ENCODE measurements at places on chromosomes 4 and X.

GRCh38 chr4:87046121-87046551 lies 111.3 kb downstream of the AFF1 start:
- DNase-seq, result no peak

DNA sequence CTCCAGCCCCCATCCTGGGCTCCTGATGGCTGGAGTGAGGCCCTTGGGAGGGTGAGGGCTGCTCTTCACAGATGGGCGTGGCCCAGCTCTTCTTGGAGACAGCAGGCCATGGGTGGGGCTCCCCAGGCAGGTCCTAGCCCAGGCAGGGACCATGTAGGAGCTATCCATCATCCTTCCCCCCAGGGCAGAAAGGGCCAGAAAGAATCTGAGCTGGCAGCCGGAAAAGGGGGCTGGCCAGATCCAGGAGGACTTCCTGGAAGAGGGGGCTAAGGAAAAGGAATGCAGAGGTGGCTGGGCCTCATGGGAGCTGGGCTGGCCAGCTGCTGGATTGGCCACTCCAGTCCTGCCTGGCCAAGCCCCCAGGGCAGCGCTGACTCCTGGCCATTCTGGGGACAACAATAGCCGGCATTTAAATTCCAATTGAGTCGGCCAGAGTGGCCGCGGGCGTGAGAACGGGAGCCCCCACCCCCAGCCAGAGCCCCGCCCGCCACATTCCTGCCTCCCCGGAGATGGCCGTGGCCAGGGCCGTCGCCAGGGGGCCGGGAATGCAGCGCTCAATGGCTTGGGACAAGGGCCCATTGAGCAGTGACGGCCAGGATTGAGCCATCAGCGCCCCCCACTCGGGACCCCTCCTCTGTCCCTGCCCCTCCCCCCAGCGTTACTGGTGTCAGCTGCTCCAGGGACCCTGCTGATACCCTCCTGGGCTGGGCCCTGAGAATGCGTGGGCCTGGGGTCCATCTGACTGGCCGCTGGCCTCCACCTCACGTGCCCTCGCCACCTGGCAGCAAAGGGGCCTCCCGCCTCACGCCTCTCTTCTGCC lies 15.1 kb upstream of the FGFR3 start:
- DNase-seq, result peak; percentile 97

DNA sequence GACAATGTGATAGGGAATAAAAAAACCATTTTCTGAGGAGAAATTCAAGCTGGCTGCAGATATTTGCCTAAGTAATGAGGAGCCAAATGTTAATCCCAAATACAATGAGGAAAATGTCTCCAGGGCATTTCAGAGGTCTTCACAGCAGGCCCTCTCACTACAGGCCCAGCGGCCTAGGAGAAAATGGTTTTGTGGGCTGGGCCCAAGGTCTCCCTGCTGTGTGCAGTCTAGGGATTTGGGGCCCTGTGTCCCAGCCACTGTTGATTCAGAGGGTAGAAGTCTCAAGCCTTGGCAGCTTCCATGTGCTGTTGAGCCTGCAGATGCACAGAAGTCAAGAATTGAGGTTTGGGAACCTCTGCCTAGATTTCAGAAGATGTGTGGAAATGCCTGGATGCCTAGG lies 778.7 kb downstream of the CENPC start:
- peak; percentile 40 for DNase-seq

GRCh38 chr4:177879851-177880250 lies 437.6 kb upstream of the AGA start:
- DNase-seq, result peak; percentile 59

- no peak for DNase-seq
Measured at GRCh38 chr4:32148111-32148666, 1428.0 kb downstream of the PCDH7 start.

GRCh38 chr4:9916346-9916745 lies 105.0 kb downstream of the SLC2A9 start:
- DNase-seq, result no peak

- DNase-seq, result no peak
Measured at GRCh38 chrX:154412468-154412867, 1.1 kb downstream of the TAFAZZIN start.

- DNase-seq, result no peak
Measured at GRCh38 chr4:27514711-27515110, 654.1 kb downstream of the STIM2 start.

- DNase-seq, result no peak
Measured at GRCh38 chrX:155744534-155744933, 131.8 kb upstream of the TMLHE start.

DNA sequence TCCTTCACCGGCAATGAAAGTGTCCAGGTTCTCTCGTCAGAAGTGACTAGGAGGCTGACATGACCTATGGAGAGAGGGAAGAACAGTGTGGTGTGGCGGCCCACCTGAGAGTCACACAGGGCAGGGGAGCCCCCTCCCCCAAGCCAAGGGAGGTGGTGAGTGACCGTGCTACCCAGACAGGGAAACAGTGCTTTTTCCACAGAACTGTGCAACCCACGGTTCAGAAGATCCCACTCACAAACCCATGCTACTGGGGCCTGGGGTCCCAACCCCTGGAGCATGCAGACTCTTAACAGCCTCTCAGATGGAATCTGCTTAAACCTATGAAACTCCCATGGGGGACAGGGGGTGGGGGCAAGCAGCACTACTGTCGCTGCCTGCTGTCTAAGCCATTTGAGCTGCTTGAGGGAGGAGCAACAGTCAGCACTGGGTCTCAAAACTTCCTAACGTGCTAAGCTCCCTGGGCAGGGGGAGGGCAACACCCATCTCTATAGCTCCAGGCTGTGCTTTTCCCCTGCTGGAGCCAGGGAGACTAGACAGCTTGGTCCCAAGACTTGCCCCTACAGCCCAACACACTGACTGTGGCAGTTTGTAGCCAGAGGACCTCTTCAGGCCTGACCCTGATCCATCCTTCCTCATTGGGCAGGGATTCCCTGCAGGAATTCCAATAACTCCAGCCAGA lies 850.4 kb upstream of the AADAT start:
- DNase-seq, result no peak

DNA sequence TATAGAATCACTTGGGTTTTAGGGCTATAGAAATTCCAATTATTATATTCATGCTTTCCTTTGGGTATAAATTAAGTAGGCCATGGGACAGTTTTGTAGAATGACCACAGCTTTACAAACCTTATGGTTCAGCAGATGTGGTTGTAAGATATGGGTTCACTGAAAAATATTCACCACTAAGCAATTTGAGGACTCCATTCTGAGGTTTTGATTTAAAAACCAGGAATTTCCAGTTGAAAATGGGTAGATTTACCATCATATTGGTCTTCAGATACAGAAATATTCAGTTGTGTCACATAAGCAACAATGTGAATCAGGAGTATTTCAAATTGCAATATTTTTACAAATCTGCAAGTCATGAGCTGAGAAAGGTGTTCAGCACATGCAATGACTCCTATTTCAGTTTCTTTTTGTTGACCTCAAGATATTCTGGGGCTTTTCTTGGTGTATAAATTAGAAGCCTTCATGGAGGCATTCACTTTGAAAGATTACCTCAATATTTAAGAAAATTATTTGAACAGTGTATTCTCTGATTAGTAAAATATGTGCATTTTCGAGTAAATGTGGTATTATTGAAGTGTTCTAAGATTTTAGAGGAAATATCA lies 218.4 kb upstream of the HCCS start:
- DNase-seq, result no peak

DNA sequence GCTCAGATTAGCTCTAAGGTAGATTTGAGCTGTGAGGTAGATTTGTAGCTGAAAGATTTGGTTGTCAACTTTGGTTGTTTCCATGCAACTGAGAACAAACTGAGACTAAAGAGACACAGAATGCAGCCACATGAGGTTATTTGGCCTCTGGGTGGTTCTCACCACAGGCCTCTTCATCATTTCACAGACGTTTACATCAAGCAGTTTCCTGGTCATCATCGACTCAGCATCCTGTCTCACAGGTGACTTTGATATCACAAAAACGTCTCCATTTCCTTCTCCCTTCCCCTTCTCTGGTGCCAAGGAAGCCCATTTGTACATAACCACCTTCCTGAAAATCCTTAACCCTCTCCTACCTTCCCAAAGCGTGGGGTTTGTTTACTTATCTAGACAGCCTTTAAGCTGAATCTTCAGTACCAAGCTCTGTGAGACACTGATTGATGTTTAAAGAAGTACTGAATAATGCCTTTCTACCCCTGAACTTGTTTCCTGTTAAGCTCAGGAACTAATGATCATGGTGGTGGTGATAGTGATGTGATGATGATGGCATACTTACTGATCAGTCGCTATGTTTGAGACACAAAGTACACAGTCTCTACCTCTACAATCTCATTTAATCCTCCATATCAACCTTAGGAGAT lies 81.9 kb downstream of the FAM114A1 start:
- no peak for DNase-seq

- DNase-seq, result no peak
Measured at GRCh38 chr4:142272452-142272851, 573.6 kb downstream of the INPP4B start.

DNA sequence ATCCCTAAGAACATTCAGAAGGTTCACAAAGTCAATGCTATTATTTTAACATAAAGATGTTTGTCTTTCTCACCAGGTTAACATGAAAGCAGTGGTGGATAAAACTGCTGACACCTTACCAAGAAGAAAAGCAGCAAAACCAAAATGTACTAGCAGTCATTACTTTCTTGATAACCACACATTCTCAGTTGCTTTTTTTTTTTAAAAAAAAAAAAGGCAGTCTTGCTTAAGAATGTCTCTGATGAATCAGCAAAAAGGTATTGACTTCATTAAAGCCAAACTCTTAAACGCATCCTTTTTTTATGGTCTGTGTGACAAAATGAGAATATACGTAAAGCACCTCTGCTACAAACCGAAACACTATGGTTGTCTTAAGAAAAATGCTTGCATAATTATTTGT lies 31.9 kb downstream of the CDKL2 start:
- DNase-seq, result no peak

GRCh38 chrX:21947671-21948070 lies 7.2 kb downstream of the SMS start:
- DNase-seq, result peak; percentile 1

- no peak for DNase-seq
Measured at GRCh38 chr4:80798082-80798481, 232.4 kb upstream of the BMP3 start.

GRCh38 chrX:79035421-79035820 lies 90.2 kb downstream of the P2RY10 start:
- no peak for DNase-seq

DNA sequence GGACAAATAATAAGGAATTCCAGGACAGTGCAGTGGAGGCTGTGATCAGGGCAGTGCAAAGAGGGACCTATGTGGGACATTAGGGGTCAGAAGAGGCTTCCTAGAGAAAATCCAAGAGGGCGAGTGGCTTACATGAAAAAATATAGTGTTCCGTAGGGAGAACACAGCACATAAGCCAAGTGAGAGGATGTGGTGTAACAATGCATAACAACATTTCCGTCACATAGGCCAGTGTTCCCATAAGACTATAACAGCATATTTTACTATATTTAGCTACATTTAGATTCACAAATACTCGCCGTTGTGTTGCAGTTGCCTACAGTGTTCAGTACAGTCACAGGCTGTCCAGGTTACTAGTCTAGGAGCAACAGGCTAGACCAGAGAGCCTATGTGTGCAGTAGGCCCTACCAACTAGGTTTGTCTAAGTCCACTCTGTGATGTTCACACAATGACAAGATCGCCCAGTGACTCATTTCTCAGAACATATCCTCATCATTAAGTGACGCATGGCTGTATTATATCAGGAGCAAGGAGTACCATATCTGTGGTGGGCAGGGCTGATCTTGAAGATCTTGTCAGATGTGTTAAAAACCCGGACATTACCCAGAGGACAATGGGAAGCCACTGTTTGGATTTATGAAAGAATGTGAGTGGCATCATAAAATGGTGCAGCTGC lies 74.0 kb upstream of the TBL1X start:
- DNase-seq, result no peak

DNA sequence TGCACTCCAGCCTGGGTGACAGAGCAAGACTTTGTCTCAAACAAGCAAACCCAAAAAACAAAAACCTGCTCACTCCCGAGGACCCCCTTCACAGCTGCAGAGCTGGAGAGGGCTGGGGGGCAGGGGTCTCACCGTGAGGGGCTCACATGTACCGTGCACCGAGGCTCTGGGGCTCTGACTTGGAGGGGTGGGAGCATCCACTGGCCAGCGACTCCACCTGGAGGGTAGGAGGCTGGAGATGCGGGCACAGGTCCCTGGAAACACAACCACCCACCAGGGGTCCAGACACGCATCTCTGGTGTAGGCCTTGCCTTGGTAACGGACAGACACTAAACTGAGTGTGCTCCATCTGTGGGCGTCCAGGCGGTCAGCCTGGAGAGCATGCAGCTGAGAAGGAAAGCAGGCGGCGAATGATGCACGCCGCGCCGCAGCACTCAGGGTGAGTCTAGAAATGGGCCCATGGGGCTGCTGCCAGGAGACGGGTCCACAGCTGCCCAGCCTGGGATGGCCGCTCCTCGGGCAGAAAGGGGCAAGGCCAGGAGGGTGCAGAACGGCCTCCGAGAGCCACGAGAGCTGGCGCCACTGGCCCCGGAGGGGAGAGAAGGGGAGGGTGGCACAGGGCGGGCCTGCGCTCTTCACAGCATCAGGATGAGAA lies 26.1 kb downstream of the PPP2R3B start:
- DNase-seq, result no peak

DNA sequence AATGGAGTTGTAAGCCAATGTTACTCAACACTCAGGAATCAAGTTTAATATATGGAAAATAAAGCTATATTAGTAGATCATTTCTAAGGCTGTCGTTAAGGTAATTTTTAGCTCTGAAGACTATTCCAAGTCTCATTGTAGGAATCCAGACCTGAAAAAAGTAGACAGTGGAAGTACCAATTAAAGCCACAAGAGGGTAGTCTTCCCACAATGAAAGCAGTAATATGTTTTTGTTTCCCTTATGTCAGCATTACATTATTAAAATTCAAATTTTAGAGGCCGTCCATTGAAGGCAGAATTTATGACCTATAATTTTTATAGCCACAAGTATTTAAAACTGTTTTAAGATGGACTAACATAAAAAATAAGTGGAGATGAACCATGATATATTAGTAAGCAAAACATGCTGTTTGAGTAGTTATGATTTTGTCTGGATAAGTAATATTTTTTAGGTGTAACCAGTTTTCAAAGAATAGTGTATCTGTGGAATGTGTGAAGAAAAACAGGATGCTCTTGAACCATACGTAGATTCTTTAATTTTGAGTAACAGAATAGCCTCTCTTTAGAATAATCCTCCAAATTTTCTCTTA lies 372.6 kb upstream of the TECRL start:
- DNase-seq, result no peak

- DNase-seq, result no peak
Measured at GRCh38 chrX:139725720-139726119, 17.8 kb upstream of the MCF2 start.

DNA sequence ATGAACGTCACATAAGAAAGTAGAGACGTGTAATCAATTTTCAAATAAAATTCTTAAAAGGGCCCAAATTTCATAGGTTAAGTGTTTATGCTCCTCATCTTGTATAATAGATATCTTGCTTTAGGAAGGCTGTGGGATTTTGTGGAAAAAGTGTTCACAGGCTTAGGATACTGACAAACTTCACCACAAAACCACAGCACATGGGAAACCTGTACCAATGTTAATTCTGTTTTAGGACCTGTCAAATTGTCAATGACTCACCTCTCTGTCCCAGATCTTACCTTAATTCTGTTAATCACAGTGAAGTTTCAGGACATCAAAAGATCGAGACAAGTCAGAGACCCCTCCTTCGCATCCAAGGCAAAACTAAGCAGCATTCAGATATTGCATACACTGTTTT lies 24.2 kb downstream of the FGFBP1 start:
- no peak for DNase-seq
